ENCODE measurements at places on chromosomes 7 and 10.

- DNase-seq: no peak
These were observed 128.8 kb downstream of the PPP1R3A start for GRCh38 chr7:113790025-113790424.

DNA sequence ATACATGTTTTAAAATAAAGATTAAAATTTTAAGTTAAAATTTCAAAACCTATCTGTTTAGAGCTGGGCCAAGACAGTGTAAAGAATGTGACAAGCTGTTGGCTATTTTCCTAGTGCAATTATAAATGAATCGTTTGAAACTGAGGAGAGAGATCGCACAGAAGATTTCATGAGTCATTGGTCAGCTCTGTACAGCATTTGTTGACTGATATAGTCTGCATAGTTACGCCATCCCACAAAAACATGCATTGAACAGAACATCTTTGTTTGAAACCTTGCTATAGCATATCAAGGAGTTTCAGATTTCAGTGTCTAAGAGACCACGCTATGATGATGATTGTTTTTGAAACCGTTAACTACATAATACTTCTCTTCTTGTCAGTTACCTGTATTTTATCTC lies 1.3 kb upstream of the C10orf67 start:
- DNase-seq: no peak

DNA sequence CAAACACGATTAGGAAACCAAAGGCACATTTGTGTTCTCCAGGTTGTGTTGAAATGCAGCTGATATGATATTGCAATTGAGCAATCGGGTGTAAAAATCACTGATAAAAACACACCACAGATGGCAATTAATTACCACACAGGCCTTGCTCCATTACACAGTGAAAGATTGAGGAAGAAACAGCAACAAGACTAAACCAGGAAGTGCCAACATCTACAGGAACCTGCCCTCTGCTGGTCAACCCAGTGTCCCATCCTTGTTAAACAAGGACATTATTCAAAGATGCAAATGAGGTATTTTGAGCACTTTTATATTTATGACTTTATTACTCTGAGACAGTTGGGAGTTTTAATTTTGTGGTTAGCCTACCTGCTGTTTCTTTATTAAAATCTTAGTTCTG lies 765.6 kb upstream of the GHITM start:
- no peak for DNase-seq

DNA sequence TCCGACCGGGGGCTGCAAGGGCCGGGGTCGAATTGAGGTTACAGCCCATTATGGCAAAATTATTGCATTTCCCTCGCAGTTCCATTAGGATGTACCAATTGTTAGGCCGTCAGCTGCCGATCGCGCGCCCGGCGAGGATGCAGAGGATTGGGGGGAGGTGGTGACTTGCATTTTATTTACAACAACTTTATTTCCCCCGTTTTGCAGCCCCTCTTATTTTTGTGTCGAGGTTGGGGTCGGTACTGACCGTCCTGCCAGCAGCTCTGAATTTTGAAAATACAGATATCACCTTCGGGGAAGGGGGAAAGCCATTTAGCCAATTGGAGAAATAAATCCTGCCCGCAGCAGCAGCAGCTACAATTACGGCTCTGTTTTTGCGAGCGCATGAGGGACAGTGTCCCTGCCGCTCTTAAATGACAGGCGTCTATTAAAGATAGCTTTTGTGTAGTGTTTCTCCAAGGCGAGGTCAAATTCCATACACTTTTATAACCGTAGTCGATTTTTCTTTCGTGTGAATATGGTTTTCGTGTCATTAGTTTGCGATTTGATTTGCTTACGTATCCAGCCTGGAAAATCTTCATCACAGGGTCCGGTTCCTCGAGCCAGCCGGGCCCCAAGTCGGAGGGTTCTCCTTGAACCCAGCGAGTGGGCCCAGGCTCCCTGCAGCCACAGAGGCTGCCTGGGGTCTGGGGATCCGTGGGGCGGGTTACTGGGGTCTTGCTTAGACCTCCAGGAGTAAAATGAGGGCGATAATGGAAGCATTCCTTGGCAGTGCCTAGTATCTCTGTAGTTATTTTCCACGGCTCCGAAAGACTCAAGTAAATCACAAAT lies 684 bp upstream of the HOXA5 start:
- no peak for DNase-seq

- no peak for DNase-seq
These were observed 64.9 kb downstream of the IKZF1 start for GRCh38 chr7:50369143-50370026.

GRCh38 chr10:103626178-103626577 lies 132.7 kb downstream of the NEURL1 start:
- no peak for DNase-seq

GRCh38 chr10:10629512-10629911 lies 388.2 kb upstream of the CELF2 start:
- no peak for DNase-seq

GRCh38 chr10:74063256-74063655 lies 65.3 kb downstream of the VCL start:
- DNase-seq: no peak

- no peak for DNase-seq
These were observed 84.8 kb downstream of the FOXL3 start for GRCh38 chr7:374706-375311.

GRCh38 chr7:36054637-36055036 lies 98.4 kb upstream of the EEPD1 start:
- DNase-seq: no peak

GRCh38 chr7:50359995-50360925 lies 55.7 kb downstream of the IKZF1 start:
- peak; percentile 65 for DNase-seq

GRCh38 chr7:134741907-134742635 lies 37.4 kb upstream of the CALD1 start:
- no peak for DNase-seq

GRCh38 chr10:78330884-78331283 lies 297.2 kb downstream of the RPS24 start:
- no peak for DNase-seq

GRCh38 chr10:70683601-70683934 lies 11.3 kb downstream of the ADAMTS14 start:
- DNase-seq: no peak

DNA sequence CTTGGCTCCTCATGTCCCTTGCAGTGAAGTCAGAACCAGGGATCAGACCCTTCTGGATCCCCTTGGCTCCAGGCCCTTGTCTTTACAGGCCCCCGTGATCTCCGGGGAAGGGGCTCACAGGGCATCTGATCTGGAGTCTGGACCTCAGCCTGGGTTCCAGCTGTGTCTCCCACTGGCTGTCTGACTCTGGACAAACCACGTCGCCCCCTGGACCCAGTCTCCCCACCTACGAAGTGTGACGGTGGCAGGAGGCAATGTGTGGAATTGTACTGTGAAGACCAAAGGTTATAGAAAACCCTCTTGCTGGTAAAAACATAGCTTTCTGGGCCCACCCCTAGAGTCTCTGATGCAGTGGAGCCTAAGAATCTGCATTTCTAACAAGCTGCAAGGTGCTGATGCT lies 15.5 kb upstream of the C10orf71 start:
- no peak for DNase-seq

DNA sequence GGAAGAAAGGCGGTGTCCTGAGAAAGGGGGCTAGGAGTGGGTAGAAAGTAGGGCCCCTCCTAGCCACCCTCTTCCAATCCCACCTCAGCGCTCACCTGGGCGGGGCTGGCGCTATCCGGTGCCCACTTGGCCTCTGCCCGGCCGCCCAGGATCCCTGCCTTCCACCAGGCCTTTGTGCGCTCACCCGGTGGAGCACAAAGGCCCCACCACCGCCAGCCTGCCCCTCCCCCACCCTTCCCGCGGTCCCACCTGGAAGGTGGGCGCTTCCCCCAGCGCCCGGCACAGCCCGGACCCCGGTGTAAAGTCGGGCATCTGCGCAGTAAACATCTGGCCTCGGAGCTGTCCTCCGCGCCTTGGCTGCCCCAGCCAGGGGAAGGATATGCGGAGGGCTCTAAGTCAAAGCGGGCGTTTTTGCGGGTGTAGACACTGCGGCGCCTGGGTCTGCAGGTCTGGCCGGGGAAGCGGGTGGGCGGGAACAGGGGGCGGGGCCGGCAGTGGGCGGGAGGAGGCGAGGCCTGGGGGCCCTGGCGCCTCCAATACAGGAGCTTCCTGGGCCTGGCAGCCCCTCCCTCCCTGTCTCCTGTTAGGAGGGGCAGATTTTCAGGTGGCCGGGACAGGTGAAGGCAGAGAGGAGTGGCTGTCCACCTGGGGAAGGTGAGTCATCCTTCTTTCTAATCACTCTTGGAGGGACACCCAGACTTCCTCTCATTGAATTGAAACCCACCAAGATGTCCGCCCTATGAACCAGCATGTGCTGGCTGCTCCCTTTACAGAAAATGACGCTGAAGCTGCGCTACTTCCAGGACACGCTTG lies 49.3 kb downstream of the PNLIPRP2 start:
- DNase-seq: no peak
